ENCODE measurements at places on chromosomes 2 and 18.

GRCh38 chr2:111155610-111156009 lies 34.9 kb downstream of the BCL2L11 start:
- DNase-seq: no peak

DNA sequence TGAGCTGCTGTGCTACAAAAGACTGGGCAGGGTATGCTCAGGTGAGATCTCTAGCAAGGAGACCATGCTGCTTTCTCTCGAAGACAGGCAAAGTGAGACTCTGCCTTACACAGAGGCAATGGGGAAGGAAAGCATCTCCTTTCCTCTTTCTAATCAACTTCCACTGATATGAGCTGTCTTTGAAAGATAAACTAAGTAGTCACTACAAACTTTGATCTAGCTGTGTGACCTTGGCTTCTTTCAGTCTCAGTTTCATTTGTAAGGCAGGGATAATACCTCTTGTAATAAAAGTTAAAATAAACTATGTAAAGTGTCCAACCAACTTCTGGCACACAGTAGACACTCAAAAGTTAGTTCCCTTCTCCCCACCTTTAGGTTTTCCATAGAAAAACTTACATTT lies 7.5 kb downstream of the CCDC93 start:
- DNase-seq: no peak

- DNase-seq: no peak
These were observed 149.8 kb downstream of the COPS8 start for GRCh38 chr2:237235383-237236095.

GRCh38 chr18:41244591-41245037 lies 710.4 kb upstream of the PIK3C3 start:
- DNase-seq: no peak

GRCh38 chr2:226631671-226632070 lies 167.9 kb downstream of the IRS1 start:
- DNase-seq: no peak

DNA sequence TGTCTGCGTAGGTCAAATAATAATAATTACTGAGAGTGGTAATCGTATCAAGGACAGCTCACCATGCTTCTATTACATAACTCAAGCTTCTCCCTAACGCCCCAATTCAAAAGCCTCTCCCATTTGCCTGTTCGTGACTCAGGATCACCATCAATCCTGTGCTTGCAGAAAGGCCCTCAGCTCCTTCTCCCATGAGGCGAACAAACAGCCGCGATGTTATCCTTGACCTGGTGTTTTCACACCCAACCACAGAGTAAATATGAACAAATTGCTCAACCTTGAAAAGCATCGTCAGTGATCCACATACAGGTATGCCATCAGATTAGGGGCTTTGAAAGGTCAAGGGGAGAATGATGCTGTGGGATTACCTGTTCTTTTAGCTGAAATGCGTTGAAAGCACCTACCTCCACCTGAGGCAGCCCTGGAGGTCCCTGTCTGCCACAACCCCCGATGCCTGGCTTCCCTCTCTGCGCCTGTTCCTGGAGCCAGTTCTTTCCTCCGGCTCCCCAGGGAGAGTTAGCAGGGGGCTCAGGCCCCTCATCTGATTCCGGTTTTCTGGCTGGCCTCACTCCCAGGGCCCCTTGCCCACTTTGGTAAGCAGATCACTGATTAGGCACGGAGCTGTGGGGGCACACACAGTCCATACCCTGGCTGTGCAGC lies 39.1 kb upstream of the ODC1 start:
- no peak for DNase-seq

GRCh38 chr2:70537840-70538239 lies 15.8 kb downstream of the TGFA start:
- DNase-seq: no peak

DNA sequence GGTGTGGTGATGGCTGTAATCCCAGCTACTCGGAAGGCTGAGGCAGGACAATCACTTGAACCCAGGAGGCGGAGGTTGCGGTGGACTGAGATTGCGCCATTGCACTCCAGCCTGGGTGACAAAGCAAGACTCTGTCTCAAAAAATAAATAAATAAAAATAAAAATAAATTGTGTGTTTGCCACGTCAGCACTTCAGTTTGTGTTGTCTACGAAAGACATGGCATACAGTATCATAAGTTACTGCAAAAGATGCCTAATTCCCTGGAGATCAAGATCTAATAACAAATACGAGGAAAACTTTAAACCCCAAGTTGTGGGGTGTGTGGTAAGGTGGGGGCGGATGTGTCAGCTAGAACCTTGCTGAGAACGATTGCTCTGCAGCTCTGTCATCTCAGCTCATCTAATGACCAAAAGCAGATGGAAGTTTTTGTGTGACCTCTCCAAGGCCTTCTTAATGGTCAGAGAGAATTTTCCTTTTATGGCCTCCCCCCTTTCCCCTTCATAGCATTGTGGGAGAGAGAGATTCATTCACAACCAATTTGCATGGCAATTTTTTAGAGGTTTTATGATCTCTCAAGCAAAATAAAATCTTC lies 11.3 kb downstream of the NPAS2 start:
- DNase-seq: no peak

GRCh38 chr2:141498561-141498960 lies 632.3 kb downstream of the LRP1B start:
- no peak for DNase-seq

DNA sequence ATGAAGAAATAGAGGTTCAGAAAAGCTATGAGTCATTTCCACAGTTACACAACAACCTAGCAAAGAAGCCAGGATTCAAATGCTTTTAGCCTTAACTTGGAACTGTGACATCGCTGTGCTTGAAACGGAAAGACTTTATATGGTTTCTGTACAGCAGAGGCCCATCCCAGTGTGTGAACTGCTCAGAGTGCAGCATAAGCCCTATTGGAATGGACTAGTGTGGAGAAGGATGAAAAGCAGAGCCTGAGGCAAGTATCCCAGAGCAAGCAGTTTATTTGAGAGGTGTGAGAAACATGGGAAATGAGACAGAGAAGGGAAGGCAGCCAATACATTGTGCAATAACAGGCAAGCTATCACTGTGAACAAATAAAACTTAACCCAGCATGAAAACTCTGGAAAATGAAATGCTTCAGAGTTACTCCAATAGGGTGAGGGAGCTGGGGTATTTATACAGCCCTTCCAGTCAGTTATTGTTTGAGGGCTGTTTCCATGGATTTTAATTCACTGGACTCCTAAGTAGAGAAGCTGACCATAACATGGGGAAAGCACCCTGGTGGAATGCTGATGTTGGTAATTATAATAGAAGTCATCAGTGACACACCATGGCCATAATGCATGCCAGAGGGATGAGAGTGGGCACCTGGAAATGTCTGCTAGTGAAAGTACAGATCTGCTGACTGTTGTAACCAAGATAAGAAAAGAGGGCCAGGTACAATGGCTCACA lies 254.0 kb upstream of the POU3F3 start:
- no peak for DNase-seq

- no peak for DNase-seq
These were observed 37.5 kb upstream of the SH3RF3 start for GRCh38 chr2:109091526-109091925.

GRCh38 chr18:54906331-54907185 lies 52.7 kb downstream of the CCDC68 start:
- no peak for DNase-seq

DNA sequence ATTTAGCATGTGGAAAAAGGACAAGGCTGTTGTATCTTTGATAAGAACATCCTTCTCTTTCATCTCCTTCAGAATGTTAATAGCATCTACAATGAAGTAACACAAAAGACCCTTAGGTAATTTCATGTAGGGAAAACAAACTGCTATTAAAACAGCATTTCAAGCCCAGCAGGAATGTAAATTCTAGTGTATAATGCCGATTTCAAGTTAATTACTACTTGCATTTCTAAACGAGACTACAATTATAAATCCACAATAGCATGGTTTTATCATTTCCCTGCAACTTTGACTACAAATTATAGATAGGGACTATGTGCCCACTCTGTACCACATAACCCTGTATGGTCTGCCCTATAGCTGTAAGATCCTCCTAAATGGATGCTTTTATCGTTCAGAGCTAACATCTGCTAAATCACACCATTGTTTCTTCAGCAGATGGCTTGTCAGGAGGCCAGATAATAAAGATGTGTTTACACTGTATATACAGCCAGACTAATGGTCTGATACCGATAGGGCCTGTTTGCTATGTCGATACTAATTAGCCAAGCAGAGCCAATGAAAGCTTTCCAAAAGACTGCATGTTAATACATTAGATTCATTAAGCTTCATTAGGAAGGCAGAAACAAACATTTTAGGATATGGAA lies 51.9 kb downstream of the LRPPRC start:
- no peak for DNase-seq

All from stimulated activated CD8-positive, alpha-beta memory T cell treated with anti-CD3 and anti-CD28 coated beads, Interleukin-15, amount 100 ng/mL, for 24 hours (primary cell).